ENCODE measurements at places on chromosomes 7 and 10.
A peak's percentile ranks its signal among the peaks of the same experiment; 100 is the strongest.

GRCh38 chr10:96271016-96271815, at the start of gene BLNK:
Gene BLNK (minus strand): TSS chr10:96271569. CDS start chr10:96271398, 171 bp downstream.
- DNase-seq, result peak; percentile 59

GRCh38 chr10:12749760-12750478, 251.6 kb downstream of the CCDC3 start:
- no peak for DNase-seq

DNA sequence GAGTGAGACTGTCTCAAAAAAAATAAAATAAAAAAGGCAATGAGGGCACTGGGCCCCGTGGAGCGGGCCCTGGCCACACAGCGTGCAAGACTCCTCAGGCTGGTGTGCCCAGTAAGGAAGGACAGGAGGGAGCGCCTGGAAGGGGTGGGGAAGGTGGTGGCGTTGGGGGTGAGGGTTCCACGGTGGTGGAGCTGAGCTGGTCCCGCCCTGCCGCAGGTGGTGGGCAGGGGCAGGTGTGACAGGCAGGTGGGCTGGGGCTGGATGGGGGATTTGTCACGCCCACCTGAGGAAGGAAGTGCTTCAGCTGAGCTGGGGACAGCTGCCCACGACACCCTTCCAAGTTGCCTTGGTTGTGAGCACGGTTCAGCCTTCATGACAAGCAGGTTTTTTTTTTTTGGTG, 760 bp upstream of the PRAP1 start:
- no peak for DNase-seq

DNA sequence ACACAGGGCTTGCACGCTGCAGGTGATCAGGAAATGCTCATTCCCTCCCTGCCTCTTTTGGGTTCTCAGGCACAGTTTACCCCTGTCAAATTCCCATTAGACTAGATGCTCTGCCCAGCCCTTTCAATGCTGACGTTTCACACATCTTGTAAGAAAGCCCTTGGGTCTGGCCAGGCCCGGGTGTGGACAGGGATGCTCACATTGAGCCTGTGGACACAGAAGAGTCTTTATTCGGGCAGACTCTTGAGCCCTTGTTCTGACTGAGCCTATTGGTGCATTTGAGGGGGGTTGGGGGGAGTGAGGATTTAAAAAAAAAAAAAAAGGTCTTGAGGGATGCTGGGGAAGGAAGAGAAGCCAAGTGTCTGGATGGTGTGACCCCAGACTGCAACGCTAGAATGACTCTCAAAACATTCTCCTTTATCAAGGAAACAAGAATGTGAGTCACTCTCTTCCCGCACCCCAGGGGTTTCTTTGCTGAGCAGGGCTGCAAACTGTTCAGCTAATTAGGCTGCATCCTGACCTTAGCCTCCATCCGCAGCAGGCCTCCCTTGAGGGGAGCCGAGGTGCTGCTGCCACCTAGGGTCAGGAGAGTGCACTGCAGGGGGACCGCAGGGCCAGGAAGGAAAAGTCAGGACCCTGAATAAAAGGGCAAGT, 53.6 kb upstream of the TMEM72 start:
- peak; percentile 74 for DNase-seq

DNA sequence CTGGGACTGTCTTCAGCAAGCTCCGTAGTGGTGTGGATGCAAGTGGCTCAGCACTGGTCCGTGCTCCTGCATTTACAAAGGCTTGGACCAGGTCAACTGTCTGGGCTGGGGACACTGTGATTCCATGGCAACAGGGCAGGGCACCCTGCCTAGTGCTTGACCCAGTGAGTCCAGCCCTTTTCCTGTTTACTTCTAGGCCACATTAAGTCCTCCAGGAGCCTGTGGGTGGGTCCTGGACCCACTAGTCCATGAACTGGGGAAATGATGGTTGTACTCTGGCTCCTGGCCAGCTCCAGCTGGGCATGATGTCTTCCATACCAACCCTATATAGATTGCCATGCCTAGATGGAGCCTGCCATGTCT, 152.0 kb downstream of the RPS24 start:
- DNase-seq, result no peak

DNA sequence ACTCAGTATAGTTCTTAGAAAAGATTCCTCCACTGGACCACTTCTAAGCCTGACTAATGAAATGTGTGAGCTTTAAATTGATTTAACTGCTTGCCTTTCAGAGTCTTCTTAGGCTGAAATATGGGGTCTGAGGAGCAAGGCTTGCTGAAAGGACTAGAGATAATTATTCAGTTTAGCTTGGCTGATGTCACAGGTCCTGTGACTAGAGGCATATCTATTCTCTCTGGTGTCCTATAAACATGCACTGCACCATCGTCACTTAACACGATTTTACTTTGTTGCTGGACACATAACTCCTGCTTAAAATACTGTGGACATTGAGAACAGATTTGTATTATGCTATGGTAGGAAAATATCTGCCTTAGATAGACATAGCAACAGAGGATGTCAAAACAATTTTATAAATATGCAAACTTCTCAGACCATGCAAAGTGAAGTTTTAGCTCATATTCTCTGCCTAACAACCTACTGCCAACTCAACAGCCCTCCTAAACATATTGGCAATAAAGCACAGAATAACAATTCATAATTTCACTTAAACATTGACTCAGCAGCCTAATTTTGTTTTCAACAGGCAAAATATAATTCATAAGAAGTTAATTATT, 80.2 kb downstream of the RNF133 start:
- DNase-seq, result no peak

DNA sequence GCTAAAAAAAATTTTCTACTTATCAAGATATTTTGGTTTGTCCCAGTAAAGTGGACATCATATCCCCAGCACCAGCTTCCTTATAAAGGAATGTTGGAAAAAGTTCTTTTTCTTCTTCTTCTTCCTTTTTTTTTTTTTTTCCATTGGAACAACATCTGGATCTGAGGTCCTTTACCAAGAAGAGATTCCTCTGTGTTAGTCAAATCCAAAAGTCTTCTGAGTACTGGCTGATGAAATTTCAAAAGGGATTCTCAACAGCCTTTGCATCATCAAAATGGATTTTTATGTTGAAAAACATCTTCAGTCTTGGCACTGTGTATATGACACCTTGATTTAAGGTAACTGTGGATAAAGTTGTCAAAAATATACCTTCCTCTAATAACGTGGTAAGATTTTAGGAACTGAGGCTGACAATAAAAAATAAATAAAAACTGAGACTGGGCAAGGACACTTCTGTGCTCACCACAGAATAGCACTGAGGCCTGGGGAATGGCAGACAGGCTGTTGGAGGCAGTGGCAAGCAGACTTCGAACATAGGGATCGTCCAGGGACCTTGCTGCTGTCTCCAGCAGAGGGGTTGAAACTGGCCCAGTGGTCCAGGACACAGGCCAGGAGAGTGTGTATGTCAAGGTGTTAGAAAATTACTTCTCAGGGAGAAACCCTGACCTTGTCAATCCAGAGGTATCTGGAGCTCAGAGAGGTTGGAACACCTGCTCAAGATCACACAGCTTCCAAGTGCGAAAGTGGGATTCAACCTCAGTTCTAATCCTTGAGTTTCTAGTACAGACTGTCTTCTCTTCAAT, 130.4 kb downstream of the PTPN20 start:
- DNase-seq, result no peak

DNA sequence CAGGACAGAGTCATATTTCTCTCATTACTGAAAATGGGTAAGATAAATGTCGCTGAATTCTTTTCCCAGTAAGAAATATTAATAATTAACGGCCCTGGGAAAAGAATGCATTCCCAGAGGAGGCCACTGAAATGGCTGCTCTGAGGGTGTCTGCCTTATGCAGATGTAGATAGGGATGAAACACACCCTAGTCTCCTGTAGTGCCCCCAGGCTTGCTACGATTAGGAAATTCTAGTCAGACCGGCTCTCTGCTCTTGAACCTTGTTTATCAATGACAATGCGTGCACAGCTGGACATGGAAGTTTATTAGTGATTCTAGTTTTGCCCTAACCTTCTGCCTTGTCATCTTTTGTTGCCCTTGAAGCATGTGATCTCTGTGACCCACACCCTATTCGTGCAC, 291.1 kb downstream of the ZNF248 start:
- DNase-seq, result no peak

- DNase-seq, result no peak
Observed at GRCh38 chr7:83143107-83143506, 19.6 kb downstream of the PCLO start.

DNA sequence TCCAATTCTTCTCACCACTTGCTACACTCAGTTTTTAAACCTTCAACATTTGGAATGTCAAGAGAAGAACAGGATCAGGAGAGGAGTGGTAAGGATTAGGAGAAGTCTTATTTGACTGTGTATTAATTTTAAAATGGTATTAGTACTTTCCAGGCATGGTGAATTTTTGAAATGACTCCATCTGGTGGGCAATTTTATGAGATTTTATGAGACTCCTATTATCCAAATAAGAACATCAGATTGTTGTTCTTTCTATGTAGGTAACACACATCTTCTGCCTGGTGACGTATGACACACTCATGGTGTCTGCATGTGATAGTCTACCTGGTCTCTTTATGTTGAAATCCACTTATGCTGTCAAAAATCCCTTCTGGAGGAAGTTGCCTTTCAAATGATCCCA, 51.0 kb downstream of the SLC13A1 start:
- DNase-seq, result no peak

DNA sequence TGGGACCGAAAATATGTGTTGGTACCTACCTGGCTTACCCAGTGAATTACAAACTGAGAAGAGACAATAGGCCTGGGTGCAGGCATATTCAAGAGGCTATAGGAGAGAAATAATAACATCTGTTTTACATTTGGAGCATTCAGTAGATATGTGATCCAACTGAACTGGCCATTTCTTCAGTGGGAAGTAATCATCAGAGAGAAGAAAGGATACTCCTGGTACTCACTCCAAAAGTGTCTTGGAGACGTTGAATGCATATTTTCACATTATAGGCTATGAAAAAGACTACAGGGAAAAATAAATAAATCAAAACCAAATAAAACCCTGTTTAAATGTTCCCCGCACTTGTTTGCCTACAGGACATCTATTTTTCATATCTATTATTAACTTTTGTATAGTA, 1680.3 kb downstream of the REEP3 start:
- no peak for DNase-seq

GRCh38 chr7:43377196-43377960, 205.5 kb upstream of the STK17A start:
- DNase-seq, result no peak

GRCh38 chr7:47049234-47049774, 532.6 kb downstream of the TNS3 start:
- DNase-seq, result no peak

GRCh38 chr7:24967696-24968095, 12.3 kb downstream of the OSBPL3 start:
- no peak for DNase-seq

GRCh38 chr10:76296957-76297356, 865.5 kb downstream of the LRMDA start:
- DNase-seq, result no peak

DNA sequence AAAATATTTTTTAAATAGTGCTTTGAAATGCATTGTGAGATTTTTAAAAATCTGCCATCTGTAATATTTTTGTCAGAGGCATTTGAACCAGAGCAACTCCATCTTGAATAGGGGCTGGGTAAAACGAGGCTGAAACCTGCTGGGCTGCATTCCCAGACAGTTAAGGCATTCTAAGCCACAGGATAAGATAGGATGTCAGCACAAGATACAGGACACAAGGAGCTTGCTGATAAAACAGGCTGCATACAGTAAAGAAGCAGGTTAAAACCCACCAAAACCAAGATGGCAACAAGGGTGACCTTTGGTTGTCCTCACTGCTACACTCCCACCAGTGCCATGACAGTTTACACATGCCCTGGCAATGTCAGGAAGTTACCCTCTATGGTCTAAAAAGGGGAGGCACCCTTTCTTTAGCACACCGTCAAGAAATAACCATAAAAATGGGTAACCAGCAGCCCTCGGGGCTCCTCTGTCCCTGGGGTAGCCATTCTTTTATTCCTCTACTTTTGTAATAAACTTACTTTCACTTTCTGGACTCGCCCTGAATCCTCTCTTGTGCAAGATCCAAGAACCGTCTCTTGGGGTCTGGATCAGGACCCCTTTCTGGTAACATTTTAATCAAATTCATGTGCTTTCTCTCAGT, 273.7 kb downstream of the SEMA3D start:
- DNase-seq, result no peak

GRCh38 chr10:104580321-104580720, 60.8 kb upstream of the SORCS3 start:
- no peak for DNase-seq

DNA sequence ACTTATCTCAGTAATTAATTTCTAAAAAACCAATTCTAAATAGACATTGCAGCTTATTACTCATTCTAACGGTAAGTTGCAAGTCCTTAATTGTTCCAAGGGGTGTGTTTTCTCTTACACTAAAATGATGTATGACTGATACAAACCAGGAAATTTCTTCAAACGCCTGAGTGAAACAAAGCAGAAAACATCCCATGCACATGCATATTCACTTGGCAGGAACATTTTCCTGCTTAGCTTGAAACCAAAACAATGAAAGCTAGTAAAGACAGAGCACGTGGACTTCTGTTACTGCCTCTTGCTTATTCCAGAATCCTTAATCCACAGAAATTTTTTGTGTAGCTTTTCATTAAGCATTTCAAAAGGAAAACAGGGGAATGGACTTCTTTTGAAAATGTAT, 187.7 kb downstream of the MTERF1 start:
- no peak for DNase-seq

DNA sequence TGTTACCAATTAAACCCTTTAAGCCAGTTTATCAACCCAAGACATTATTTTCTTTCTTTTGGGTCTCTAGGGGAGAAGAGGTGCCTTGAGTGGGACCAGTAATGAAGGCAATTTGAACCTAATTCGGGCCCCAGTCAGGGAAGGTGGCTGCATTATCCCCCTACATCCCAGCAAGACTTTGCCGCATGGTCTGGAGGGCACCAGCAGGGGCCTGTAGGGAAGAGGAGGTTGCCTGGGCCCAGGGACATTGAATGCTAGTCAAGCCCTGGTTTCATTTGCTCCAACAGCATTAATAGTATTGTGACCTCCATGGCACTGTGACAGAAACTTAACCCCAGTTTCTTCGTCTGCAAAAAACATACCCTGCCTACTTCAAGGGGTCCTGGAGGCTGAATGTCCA, 108.8 kb downstream of the CUX1 start:
- DNase-seq, result no peak

GRCh38 chr7:30660331-30661255, 21.7 kb downstream of the CRHR2 start:
- DNase-seq, result no peak

DNA sequence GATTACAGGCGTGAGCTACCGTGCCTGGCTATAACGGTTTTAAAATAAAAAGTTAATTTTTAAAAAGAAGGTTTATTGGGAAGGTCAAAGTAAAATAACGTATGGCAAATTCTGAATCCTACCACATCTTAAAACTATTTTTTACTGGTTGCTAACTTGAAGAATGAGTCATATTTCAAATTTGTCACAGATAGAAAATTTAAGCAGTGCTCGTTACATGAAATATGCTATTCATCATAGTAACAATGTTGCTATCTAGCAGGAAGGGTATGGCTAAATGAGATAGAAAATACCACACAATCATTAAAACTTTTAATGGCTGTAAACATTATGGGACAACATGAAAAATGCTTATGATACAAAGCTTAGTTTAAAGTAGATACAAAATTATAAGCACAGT, 500.5 kb downstream of the PHTF2 start:
- DNase-seq, result no peak

- no peak for DNase-seq
Observed at GRCh38 chr7:36971515-36972139, 247.3 kb upstream of the AOAH start.
